ENCODE measurements at places on chromosomes 4 and X.

DNA sequence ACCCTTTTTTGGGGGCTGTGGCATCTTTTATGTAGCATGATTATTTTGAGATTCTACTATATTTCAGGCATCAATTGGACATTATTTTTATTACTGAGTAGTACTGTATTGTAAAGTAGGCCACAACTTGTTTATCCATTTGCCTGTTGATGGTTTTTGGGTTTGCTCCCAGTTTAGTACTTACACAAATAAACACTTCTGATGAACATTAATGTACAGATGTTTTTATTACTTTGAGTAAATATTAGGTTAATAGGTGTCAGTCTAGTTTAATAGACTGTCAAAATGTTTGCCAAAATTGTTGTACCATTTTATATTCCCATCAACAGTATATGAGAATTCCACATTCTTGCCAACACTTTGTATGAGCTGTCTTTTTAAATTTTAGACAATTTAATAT, 214.9 kb upstream of the MAD2L1 start:
- DNase-seq: no peak

DNA sequence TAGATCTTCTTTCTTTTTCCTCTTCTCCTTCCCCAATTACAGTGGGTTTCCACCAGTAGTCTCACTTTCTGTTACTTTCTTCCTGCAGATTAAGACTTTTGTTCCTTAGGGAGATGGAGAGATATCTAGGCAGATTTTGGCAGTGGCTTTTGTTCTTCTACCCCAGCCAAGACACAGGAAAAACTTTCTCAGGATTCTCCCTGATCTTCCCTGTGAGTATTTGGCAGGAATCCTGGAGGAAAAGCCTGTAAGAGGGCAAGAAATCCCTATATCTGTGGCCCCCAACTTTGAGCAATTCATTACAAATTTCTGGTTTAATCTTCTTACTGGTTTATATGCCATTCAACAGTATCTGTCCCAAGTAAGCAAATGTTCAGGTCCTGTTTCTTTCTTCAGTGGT, 21.9 kb downstream of the SLC9A7 start:
- no peak for DNase-seq

- DNase-seq: no peak
Observed at GRCh38 chr4:17385403-17385802, 126.5 kb downstream of the QDPR start.

DNA sequence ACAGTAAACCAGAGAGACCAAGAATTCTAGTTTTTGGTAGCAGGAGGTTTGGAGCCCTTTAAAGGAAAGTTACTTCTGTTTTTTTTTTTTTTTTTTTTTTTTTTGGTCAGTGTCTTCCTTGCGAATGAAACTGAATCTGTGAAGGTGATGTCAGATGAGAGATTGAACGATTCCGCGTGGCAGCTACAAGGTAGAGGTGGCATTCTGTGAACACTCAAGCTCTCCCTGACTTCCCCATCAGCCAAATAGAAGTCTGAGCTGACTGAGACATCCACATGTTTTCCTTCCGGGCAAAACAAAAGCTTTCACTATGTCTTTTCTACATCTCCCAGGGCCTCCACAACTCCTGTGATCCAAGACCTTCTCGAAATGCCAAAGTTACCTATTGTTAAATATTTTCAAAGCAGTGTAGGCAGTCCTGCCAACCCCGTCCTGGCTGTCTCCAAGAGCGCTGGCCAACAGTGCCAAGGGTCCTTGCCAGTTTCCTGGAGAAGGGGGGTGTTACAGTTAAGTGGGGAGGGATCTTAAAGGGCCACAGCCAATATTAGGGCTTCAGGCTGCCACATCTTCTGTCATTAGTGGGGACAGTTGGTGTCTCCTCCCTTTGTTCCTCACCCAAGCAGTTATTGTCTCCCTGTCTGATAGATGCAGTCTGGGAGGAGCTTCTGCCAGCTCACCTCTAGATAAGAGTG, 102.9 kb upstream of the SLC34A2 start:
- no peak for DNase-seq

GRCh38 chr4:57763070-57763469, 652.9 kb upstream of the IGFBP7 start:
- DNase-seq: no peak

All from SW 1271 (cell line).